ENCODE measurements at places on chromosomes 12 and 14.
A peak's percentile ranks its signal among the peaks of the same experiment; 100 is the strongest.

- DNase-seq, result no peak
These were observed 445.9 kb upstream of the RGS6 start for GRCh38 chr14:71486279-71486678.

DNA sequence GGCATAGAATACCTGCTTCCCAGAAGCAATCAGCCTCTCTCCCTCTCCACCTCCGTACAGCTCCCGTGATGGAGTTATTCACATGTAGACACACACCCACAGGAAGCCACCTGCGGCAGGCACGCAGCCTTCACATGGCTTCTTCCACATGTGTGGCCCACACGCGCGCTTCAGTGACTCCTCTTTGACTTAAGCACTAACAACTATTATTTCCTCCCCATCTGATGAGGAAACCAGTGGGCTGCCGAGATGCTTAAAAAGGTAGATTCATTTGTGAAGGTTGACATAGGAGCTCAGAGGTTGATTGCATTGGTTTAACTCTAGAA lies 69.3 kb downstream of the PRMT8 start:
- no peak for DNase-seq

DNA sequence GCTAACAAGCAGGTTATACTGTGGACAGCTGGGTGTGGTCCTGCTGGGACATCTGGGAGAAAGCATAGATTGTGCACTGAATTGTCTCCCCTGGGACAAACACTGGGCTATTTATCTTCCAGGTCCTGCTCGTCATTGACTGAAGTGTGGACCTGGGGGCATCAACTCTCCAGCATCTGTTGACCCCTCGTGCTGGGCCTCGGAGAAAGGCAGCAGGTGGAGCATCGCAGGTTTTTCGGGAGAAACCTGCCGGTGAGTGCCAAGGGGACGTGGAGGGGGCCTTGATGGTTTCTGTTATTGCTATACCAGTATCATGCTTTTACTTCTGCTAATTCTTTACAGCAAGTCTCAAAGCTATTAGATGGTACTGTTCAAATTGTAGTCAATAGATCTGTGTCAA lies 81.3 kb downstream of the CPSF2 start:
- DNase-seq, result no peak

- no peak for DNase-seq
These were observed 24.2 kb downstream of the SH2B3 start for GRCh38 chr12:111429828-111430432.

GRCh38 chr12:13559318-13559978 lies 362.9 kb downstream of the EMP1 start:
- no peak for DNase-seq

GRCh38 chr12:6667559-6668210 lies 4.8 kb upstream of the ING4 start:
- no peak for DNase-seq

DNA sequence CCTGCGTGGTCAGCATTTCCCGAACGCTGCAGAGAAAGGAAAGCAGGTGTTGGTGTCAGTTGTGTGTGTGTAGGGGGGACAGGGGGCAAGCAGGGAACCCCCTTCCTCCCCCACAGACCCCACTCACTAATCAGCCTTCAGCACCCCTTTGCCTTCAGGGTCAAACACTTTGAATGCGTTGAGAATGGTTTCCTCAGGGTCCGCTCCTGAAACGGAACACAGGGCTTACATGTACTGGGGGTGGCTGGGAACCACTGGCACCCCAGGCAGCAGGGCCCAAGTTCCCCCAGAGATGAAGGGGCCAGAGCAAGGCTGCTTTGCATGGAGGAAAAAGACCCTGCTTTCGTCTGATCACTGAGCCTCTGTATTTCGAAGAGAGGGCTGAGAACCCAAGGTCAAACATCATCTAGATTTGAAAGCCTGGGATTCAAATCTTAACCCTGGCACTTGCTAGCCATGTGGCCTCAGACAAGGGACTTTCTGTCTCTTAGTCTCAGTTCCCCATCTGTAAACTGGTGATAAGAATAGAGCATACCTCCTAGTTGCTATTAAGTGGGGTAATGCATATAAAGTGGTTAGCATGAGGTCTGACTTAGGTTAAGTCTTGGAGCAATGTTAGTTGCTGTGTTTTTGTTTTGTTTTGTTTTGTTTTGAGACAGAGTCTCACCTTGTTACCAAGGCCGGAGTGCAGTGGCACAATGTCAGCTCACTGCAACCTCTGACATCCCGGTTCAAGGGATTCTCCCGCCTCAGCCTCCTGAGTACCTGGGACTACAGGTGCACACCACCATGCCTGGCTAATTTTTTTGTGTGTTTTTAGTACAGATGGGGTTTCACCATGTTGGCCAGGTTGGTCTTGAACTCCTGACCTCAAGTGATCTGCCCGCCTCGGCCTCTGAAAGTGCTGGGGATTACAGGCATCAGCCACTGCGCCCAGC lies 7.0 kb downstream of the MYL2 start:
- DNase-seq, result no peak

DNA sequence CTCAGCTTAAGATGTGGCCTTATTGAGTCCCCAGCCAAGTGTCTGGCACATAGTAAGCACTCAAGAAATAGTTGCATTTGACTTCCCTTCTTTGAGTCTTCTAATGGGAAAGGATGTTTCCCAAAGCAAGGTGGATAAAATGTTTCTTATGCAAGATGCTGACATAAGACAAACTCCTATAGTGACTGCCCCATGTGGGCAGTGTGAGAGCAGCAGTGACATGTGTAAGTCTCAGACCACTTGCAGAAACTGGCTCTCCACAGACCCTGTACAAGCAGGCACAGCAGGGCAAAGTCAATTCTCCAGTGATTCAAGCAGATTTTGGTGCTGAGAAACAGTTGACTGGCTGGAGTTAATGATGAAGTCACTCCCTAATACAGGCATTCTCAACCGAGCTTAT lies 255.3 kb downstream of the ANO2 start:
- peak; percentile 8 for DNase-seq

GRCh38 chr12:22518998-22519397 lies 25.3 kb downstream of the C2CD5 start:
- no peak for DNase-seq

DNA sequence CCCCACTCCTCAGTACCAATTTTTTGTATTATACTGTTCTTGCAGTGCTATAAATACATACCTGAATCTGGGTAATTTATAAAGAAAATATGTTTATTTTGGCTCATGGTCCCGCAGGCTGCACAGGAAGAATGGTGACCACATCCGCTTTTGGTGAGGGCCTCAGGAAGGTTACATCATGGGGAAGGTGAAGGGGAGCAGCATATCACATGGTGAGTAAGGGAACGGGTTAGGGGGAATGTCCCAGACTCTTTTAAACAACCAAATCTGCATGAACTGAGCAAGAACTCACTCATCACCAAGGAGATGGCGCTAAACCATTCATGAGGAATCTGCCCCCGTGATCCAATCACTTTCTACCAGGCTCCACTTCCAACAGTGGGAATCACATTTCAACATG lies 40.0 kb downstream of the OSBPL8 start:
- DNase-seq, result peak; percentile 60
